Stimulated activated CD4-positive, alpha-beta T cell treated with anti-CD3 and anti-CD28 coated beads, TNF-alpha, amount 100 ng/mL, for 24 hours (primary cell): ENCODE measurements at places on chromosomes 3 and 15.

DNA sequence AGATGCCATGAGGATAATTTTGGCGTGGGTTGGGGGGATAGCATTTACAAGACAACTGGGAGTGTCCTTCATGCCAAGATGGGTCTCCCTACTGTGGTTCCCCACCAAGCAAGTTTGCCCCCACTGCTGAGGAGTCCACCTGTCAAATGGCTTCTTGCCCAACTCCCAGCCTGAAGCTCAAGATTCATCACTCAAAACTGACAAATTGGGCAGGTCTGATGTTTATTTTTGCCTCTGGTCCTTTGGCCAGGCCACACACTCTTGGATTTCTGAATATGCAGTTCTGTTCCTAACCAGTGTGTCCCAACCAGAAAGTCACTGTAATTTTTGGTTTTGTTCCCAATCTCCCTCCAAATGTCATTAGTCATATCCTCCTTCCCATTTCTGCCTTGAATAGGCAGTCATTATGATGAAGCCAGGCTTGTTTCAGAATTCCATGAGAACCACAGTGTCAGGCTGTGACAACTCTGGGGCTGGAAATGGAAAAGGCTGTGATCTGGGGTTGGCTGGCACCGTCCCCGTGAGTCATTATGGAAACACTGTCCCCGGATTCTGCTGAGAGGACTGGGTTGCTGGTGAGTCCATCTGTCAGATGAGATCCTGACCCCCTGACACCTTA, 29.3 kb upstream of the MEF2A start:
- no peak for DNase-seq

GRCh38 chr3:120093911-120094775, at the start of gene GSK3B:
Gene GSK3B, minus strand, starts transcription at chr3:120094447. Its CDS starts 1,013 bp downstream, at chr3:120093434.
- peak; percentile 50 for DNase-seq

DNA sequence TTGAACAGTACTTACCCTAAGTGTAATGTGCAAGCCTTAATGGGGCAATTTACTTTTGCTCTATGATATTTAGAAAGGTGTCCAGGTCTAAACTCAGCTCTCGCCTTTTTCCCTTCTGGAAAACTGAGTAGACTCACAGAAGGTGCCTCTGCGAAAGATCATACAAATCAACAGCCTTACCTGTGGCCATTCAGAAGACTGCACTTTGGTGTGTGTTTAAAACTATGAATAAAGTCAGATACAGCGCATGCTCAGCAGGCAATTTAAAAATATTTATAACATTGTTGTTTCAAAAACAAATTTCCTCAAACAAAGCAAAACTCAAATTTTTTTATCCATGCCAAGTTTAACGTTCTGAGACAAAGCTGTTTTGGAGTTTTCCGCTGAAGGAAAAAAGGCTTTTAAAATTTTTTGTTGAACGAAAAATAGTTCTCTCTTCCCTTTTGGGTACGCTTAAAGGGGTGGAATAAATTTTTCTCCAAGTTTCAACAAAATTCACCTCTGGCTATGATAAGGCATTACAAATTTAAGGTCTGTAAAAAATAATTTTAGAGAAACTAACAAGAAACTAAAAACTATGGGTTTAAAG, 156.3 kb downstream of the TIGIT start:
- no peak for DNase-seq

DNA sequence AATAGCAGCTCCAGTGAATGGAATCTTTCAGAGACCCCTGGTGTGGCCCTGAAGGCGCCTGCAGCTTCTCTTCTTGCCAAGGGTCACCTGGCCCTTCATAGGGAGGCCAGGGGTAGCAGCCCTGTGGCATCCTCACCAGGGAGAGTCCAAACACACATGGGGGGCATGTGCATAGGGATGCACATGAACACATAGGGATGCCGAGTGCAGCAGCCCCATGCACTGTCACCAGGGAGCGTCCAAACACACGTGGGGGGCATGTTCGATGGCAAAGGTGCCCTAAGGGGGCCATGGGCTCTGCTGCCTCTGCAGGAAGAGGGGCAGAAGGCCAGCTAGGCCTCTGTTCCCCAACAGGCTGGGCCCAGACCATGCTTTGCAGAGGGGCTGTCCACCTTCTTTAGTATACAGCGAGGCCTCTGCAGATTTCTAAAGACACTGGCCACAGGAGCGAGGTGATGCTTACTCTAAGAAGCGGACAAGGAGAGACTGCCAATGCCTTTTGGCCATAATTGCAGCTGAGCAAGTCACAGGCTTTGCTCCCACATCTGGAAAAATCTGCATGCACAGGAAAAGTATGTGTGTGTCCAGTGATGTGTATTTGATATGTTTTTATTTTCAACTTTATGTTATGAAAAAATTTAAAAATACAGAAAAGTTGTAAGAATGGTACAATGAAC, 21.0 kb downstream of the ANAPC13 start:
- DNase-seq = no peak

DNA sequence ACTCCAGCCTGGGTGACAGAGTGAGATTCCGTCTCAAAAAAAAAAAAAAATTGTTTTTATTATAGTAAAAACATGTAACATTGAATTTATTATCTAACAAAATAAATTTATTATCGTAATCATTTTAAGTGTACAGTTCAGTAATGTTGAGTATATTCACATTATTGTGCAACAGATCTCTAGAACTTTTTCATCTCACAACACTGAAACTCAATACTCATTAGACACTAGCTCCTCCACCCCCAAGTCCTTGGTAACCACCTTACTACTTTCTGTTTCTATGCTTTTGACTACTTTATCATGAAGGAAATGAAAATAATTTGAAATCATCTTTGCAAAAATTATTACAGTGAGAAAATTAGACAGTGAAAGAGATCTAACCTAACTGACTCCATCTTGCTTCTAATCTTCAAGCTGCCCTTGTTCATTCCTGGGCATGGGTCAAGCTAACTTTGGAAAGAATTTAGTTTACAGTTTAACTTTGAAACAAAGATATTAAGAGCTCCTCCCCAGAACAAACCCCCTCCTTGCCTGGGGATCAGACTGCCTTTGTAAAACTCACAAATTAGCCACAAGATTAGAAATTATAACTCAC, 15.0 kb upstream of the FYCO1 start:
- no peak for DNase-seq

GRCh38 chr3:45640724-45641361, 46.3 kb downstream of the LIMD1 start:
- DNase-seq = no peak

DNA sequence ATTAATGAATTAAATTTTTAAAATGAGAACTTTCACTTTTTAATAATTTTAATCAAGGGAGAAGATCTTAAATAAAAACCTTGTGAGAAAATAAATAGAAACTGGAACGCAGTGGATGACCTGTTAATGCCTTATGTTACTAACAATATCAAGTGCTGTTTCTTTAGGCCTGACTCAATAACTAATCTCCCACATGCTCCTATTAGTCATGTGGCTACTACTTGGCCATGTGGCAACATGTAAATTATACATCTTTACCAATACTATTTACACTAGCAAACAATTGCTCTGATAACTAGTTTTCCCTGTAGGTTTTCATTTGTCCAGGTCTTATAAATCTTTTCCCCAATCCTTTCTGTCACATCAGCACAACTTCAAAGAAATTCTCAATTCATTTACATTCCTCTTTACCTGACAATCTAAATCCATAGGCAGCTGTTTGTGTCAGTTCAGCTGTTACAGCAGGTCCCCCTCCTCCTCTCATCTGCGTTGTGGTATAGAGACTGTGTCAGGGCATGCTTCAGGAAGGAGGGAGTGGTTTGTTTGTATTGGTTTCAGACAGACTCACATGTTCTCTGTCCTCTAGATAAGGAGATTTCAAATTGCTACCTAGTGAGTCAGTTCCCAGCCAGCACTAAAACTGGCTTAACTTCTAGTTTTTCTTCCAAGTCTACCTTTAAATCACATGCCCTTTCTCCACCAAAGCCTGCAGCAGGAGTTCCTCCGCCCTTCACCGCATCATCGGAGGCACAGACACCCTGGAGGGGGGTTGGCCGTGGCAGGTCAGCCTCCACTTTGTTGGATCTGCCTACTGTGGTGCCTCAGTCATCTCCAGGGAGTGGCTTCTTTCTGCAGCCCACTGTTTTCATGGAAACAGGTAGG, 11.3 kb upstream of the C3orf52 start:
- DNase-seq = no peak

DNA sequence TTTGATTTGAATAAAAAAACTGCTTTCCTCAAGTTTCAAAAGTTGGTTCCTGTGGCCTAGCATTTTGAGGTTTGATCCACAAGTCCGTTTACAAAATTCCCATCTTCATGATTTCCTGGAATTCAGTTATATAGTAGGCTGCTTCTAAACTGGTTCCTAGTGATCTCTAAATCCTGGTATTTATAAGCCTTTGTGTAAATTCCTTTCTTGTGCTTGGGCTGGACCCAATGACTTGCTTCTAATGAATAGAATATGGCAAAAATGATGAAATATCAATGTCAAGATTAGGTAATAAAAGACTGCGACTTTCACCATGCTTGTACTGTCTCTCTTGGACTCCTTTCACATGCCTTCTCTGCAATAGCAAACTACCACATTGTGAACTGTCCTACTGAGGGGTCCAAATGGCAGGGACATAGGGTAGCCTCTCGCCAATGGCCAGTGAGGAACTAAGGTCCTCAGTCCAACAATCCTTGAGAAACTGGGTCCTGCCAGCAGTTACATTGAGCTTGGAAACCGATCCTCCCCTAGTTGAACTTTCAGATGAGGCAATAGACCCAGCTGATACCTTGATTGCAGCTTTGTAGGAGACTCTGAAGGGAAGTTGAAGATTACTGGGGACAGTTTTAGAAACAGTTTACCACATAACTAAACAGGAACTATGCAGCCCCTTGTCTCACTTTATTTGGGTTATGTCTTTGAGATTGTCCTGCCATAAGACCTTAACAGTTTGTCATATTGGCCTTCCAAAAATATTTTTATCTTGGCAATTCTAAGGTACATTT, 303.9 kb upstream of the TBC1D5 start:
- no peak for DNase-seq

DNA sequence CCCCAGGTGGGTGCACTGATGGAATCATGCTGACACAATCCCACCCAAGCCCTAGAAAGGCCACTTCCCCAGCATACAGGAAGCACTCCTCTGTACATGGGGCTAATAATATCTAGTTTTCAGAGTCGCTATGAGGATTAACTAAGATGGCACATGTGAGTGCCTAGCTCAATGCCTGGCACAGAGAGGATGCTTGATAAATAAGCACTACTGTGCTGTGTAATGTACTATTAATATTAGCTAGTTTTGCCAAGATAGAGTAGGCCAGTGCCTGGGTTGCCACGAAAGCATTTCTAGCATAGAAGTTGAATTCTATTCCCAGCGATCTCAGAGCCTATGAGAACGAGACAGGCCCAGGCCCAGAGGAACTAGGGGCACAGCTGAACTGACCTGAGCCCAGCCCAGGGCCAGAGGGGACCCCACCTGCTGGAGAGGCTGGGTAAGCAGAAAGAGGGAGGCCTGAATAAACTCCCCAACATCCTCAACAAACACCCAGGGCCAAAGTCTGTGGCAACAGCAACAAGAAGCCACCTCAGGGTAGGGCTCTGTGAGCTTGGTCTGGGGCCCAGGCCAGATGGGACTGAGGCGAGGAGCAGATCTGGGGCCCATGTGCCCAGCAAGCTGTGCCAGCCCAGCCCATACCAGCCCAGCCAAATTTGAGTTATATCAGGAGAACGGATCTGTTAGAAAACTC, 7.6 kb upstream of the SEMA7A start:
- DNase-seq = no peak

GRCh38 chr3:27596334-27596841, 112.2 kb upstream of the SLC4A7 start:
- no peak for DNase-seq

- DNase-seq = no peak
Measured at GRCh38 chr3:72290859-72291638, 506.1 kb upstream of the PROK2 start.

GRCh38 chr3:187976365-187976900, 177.5 kb upstream of the LPP start:
- peak; percentile 50 for DNase-seq

- DNase-seq = no peak
Measured at GRCh38 chr3:153840487-153840886, 280.7 kb upstream of the ARHGEF26 start.

GRCh38 chr3:70049761-70050160, 50.2 kb downstream of the SAMMSON start:
- no peak for DNase-seq

DNA sequence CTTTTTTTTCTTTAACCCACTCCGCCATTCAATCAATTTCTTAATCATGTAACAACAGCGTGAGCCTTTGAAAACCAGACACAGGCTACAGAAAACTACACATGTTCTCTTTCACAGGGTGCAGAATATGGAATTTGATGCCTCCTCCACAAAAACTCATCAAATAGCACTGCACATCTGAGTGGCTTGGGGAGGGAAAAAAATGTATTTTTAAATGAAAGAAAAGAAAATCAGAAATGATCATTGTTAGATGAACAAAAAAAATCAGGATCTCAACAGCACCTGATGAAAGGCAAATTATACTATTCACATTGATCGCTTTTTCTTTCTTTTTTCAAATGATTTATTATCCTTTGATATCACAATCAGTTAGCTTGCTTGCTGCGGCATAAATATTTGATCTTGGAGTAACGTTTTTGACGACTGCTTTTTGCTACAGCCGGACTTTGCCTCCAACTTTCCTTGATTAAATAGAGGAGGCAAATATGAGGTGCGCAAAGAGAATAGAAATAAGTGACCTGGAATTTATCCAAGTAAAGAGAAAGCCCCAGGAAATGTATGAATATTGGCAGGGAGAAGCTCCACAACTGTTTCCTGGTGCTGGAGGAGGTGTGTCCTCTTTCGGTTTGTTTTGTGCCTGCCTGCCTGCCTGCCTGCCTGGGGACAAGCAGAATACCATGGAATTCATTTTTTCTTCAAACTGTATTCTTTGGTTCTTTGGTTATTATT, 63.1 kb downstream of the EDEM1 start:
- DNase-seq = no peak
